BJ (cell line): ENCODE measurements at places on chromosomes 1 and 21. TPM values are rescaled to one million over a fixed set of nuclear protein-coding genes. Genes with fewer than 3 reads are reported as not detected.

The OR2T35 gene
- polyA plus RNA-seq = not detected in 2 replicates

GRCh38 chr1:57600424-57600823 is 176.6 kb upstream of the DAB1 start:
- no peak for DNase-seq

DNA sequence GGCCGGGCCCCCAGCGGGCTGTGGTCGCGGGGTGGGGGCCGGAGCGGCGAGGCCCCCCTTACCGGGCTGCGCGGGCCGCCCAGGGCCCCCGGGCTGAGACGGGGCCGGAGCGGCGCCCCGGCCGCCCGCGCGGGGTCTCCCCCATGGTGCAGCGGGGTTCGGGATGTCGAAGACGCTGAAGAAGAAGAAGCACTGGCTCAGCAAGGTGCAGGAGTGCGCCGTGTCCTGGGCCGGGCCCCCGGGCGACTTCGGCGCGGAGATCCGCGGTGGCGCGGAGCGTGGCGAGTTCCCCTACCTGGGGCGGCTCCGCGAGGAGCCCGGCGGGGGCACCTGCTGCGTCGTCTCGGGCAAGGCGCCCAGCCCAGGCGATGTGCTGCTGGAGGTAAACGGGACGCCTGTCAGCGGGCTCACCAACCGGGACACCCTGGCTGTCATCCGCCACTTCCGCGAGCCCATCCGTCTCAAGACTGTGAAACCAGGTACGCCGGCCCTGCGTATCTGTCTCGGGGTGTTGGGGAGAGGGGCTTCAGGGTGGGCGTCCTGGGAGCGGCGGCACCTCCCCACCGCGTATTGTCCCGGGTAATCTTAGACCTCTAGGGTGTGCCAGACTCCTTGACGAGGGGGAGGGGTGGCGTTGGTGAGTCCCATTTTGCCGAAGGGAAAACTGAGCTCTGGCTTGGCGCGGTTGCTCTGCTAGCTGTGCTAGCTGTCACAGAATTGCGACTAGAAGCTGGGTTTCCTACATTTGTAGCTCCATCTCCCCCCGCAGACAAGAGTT is 745 bp downstream of the MAGI3 start:
- no peak for DNase-seq

DNA sequence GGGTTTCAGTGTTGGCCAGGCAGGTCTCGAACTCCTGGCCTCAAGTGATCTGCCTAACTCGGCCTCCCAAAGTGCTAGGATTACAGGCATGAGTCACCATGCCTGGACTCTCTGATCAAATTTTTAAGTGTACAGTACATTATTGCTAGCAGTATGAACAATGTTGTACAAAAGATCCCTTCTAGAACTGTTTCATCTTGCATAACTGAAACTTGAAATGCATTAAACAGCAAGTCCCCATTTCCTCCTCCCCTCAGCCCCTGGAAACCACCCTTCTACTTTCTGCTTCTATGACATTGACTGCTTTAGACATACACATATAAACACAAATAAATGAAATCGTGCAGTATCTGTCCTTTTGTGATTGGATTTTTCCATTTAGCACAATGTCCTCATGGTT is 463.4 kb downstream of the PTPRC start:
- no peak for DNase-seq

DNA sequence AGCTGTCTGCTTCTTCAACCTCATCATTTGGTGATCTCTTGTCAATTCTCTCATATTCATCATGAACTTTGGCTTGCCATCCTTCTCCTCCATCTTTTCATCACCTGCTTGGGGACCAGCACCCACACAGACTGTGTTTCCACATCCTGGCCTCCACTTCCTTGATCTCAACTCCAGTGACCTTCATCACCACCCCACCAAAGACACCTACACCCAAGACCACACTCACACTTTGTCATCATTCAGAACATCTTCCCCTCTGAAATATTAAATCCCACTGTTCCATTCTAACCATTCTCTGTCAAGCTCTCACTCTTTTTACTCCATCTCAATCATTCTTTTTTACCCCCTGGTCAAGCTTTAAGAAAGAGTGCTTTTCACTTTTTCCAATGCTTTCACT is 115.5 kb upstream of the VAV3 start:
- no peak for DNase-seq
